Caco-2 (cell line): ENCODE measurements at places on chromosomes 2 and 18. TPM values are rescaled to one million over a fixed set of nuclear protein-coding genes. Genes with fewer than 3 reads are reported as not detected.
A peak's percentile ranks its signal among the peaks of the same experiment; 100 is the strongest.

DNA sequence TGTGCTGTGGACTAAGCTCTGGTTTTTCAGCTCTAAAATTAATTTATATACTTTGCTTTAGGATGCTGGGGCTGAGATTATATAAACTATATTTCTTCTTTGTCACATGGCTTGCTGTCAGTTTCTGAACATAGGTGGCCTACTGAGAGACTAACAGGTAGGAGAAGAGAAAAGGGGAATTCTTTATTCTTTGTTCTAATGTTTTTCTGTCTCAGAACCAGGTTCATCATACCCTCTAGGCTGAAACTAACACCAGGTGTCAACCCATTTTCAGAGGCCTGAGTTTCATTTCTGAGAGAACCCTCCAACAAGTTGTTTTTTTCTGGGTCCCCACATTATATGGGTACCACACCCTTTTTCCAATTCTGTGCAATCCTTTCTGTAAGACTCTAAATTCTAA, 843.6 kb downstream of the TRIB2 start:
- H3K27me3 ChIP-seq: no peaks in the 10 kb centered on the region
- no peaks in the 10 kb centered on the region for H3K36me3 ChIP-seq
- no peak overlapping the region for H3K4me3 ChIP-seq
- DNase-seq: no peak

- no peak for DNase-seq
- H3K36me3 ChIP-seq: no peaks in the 10 kb centered on the region
- H3K27me3 ChIP-seq: no peaks in the 10 kb centered on the region
- no peak overlapping the region for H3K4me3 ChIP-seq
- H3K4me1 ChIP-seq: no peaks in the 10 kb centered on the region
Measured at GRCh38 chr2:140654565-140654964, 1476.3 kb downstream of the LRP1B start.

DNA sequence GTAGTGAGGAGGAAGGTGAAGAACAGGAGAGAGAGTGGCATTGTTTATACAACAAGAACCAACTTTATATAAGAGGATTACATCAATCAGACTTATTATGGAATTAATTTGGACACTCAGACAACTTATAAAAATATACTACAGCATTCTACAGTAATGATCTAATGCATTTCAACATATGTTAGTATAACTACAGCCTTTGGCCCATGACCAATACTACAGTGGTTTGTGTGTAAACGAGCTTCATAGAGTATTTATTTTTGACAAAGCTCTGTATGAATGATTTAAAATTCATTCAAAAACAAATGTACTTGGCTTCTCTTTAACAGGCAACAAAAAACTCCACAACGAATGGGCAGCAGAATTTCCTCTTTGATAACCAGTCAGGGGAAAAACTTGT, 72.8 kb downstream of the ZNF521 start:
- no peaks in the 10 kb centered on the region; the same call in 1 of the 2 replicates for H3K27me3 ChIP-seq
- no peak overlapping the region for H3K4me3 ChIP-seq
- DNase-seq: no peak
- no peaks in the 10 kb centered on the region for H3K4me1 ChIP-seq
- no peak overlapping the region for H3K27ac ChIP-seq

- no peak overlapping the region for H3K27ac ChIP-seq
- H3K36me3 ChIP-seq: no peaks in the 10 kb centered on the region
- no peak overlapping the region for H3K4me3 ChIP-seq
- DNase-seq: peak; percentile 54
- no peaks in the 10 kb centered on the region; the same call in 1 of the 2 replicates for H3K27me3 ChIP-seq
Measured at GRCh38 chr2:204108330-204108751, 171.8 kb downstream of the ICOS start.

- no peaks in the 10 kb centered on the region for H3K36me3 ChIP-seq
- H3K27me3 ChIP-seq: no peaks in the 10 kb centered on the region
- DNase-seq: peak; percentile 19
- H3K4me1 ChIP-seq: peaks cover 4% of the 10 kb centered on the region; the same call in 1 of the 2 replicates
- H3K27ac ChIP-seq: no peak overlapping the region
- H3K4me3 ChIP-seq: no peak overlapping the region
Measured at GRCh38 chr18:50009773-50010335, 185.1 kb downstream of the MYO5B start.

GRCh38 chr2:227932403-227932802, 61.0 kb downstream of the DAW1 start:
- H3K27ac ChIP-seq: no peak overlapping the region
- no peak overlapping the region for H3K4me3 ChIP-seq
- no peaks in the 10 kb centered on the region for H3K4me1 ChIP-seq
- no peaks in the 10 kb centered on the region for H3K36me3 ChIP-seq
- no peaks in the 10 kb centered on the region for H3K27me3 ChIP-seq

DNA sequence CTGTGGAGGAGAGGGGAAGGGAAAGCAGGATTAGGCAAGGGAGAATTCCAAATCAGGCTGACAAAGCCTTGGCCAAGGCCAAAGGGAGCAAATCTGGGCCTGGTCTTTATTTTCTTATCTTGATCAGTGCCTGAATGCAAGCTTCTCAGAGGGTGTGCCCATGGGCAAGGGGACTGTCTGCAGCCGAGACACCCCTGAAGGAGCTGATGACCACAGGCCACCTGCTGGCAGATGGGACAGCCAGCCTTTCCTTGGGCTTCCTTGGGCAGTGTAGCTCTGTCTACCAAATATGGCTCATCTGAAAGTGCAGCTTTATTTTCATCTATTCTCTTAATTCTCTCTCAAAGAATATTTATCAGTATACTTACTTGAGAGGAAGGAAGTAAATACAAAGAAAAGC, 117.0 kb downstream of the PKP4 start:
- H3K4me3 ChIP-seq: no peak overlapping the region
- H3K36me3 ChIP-seq: no peaks in the 10 kb centered on the region
- H3K27ac ChIP-seq: no peak overlapping the region

- H3K4me3 ChIP-seq: no peak overlapping the region
- no peaks in the 10 kb centered on the region; the same call in 1 of the 2 replicates for H3K27me3 ChIP-seq
- no peak for DNase-seq
- no peaks in the 10 kb centered on the region for H3K4me1 ChIP-seq
- H3K27ac ChIP-seq: no peak overlapping the region
Measured at GRCh38 chr2:12685956-12686355, 30.8 kb upstream of the TRIB2 start.

DNA sequence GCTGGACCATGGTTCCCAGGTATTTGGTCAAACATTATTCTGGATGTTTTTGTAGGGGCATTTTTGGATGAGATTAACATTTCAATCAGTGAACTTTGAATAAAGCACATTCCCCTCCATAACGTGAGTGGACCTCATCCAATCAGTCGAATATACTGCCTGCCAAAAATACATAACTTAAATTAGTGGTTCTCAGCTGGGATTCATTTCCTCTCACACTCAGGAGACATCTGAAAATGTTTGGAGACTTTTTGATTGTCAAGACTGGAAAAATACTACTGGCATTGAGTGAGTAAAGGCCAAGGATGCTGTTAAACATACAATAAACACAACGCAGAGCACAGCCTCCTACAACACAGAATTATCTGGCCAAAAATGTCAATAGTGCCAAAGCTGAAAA, 198.2 kb downstream of the MYO1B start:
- no peak for DNase-seq
- no peak overlapping the region for H3K27ac ChIP-seq
- H3K36me3 ChIP-seq: no peaks in the 10 kb centered on the region
- H3K4me3 ChIP-seq: no peak overlapping the region

DNA sequence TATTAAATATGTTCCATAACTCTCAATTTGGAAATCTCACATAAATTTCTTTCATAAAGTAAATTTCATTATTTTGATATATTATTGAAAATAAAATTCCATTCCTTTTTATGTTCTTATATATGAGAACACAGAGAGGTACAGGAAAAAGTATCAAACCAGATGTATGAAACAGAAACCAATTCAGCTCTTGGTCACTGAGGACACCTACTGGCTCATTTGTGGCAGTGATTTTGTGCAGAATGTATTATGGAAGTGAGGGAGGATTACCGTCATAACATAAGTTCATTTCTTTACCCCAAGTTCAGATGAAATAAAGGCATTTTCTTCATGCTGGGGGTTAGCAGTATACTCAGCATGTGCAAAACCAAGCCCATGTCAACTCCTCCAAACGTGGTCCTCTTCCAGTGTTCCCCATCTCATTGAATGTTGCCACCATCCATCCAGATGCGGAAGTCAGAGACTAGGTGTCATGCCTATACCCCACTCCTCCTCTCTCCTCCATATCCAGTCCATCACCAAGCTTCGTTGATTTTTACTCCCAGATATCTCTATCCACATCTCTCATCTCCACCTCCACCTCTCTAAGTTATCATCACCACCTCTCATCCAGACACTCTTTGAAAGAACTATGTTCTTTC, 41.7 kb upstream of the MALL start:
- no peaks in the 10 kb centered on the region for H3K36me3 ChIP-seq
- H3K4me3 ChIP-seq: no peak overlapping the region
- H3K4me1 ChIP-seq: no peaks in the 10 kb centered on the region
- H3K27ac ChIP-seq: no peak overlapping the region

DNA sequence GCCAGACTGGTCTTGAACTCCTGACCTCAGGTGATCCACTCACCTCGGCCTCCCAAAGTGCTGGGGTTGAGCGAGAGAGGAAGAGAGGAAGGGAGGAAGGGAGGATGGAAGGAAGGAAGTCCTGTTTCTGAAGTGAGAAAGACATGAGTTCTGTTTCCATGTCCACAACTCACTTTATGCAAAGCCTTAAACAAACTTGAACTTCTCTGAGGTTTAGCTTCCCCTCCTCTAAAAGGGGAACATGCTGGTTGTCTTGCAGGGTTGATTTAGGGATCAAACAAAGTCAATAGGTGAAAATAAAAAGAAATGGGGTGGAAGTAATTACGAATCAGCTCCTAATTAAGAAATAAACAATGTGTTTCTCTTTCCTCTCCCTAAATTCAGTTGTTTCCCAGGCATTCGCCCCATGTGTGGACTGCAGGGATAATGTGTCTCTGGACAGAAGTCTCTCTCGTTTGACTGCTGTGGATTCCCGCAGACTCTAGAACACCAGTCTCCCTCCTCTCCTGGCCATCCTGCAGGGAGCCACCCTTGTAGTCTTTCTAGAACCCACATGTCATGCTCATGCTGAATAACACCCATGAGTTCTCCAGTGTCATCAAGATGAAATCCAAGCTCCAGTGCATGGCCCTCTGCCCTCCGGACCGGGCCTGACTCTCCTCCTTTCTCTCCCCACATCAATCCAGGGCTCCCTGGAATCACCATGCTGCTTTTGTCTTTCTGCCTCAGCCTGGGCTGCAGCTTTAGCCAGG, 229.3 kb upstream of the TRIB2 start:
- no peaks in the 10 kb centered on the region for H3K27me3 ChIP-seq
- H3K4me1 ChIP-seq: peaks cover 24% of the 10 kb centered on the region
- no peak for DNase-seq
- H3K4me3 ChIP-seq: no peak overlapping the region

Gene C2orf92
- total RNA-seq: 9.4 and 10.2 TPM in 2 replicates

Gene KLHL30
- total RNA-seq: 0.26 and 0.36 TPM in 2 replicates

Gene HOXD10
- not detected in 2 replicates for total RNA-seq

Gene CROCC2
- not detected in 2 replicates for total RNA-seq

Gene IL1RL2
- not detected in 2 replicates for total RNA-seq

Gene C2orf66
- not detected in 2 replicates for total RNA-seq

Gene EPHA4
- total RNA-seq: 95.5 and 104 TPM in 2 replicates

Gene NXPH2
- total RNA-seq: not detected in 2 replicates

Gene CCBE1
- total RNA-seq: 0.09 and 0.44 TPM in 2 replicates
